ENCODE measurements at places on chromosomes 4 and X.

GRCh38 chr4:61911313-61911756 is 711.2 kb downstream of the ADGRL3 start:
- no peak for DNase-seq

GRCh38 chr4:151661873-151662272 is 98.9 kb downstream of the GATB start:
- DNase-seq = no peak

DNA sequence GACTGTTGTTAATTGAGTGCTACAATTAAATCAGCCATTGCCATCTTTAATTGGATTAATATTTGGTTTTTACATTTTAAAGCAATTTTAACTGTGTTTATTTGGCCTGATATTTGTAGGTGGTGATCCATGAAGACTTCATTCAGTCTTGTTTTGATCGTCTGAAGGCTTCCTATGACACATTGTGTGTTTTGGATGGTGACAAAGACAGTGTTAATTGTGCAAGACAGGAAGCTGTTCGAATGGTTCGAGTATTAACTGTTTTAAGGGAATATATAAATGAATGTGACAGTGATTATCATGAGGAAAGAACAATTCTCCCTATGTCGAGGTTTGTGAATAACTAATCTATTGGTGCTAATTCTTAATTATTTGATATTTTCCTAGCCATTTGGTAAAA is 82.6 kb downstream of the USP9X start:
- DNase-seq = no peak

DNA sequence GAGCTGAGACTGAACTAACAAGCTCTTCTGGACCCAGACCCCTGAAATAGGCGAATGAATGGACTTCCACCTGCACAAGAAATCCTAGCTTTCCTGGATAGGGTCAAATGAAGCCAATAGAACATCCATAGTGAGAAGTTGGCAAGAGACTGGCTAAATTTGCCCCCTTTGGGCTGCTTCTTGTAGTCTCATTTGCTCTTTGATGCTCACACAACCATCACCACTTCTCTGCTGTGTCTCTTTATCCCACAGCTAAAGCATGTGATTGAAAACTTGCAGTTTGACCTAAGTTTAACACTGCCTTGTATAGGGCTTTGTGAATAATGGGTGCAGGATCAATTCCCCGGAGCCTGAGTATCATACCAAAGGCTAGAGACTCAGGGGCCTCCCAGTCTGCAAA is 38.2 kb downstream of the NLGN3 start:
- DNase-seq = no peak

- no peak for DNase-seq
Observed at GRCh38 chr4:170079981-170080380, 9.8 kb downstream of the AADAT start.

GRCh38 chrX:15511563-15511962 is 11.0 kb downstream of the BMX start:
- DNase-seq = peak; percentile 14

DNA sequence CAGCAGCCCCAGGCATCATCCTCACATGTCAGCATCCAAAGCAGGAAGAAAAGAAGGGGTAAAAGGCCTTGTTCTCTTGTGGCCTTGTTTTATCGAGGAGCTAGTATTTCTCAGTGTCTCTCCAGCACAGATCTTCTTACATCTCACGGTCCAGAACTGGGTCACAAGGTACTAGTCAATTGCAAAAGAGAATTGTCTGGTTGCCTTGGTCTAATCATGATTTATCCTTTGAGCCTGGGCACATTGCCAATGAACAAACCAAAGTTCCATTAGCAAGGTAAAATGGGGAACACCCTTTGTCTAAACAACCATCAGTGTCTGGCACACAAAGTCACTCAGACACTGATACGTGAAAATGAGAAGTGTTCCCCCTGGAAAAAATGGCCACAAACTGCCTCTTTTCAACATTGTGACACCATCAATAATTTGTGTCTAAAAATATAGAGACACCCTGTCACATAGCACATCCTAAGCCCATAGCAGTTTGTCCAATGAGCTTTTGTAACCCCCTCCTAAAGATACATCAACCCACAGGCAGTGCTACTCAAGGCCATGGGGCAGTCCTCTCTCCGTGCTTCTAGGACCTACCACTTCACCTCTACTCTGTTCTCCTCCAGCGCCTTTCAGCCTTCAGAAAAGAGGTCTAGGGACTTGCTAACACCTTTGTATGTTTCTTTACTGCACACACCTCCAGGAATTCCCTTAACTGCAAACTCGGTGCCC is 534.4 kb downstream of the MID1IP1 start:
- DNase-seq = peak; percentile 18

GRCh38 chrX:110050901-110051300 is 48.0 kb downstream of the TMEM164 start:
- no peak for DNase-seq

- no peak for DNase-seq
Observed at GRCh38 chr4:118114720-118115119, 80.4 kb downstream of the NDST3 start.

DNA sequence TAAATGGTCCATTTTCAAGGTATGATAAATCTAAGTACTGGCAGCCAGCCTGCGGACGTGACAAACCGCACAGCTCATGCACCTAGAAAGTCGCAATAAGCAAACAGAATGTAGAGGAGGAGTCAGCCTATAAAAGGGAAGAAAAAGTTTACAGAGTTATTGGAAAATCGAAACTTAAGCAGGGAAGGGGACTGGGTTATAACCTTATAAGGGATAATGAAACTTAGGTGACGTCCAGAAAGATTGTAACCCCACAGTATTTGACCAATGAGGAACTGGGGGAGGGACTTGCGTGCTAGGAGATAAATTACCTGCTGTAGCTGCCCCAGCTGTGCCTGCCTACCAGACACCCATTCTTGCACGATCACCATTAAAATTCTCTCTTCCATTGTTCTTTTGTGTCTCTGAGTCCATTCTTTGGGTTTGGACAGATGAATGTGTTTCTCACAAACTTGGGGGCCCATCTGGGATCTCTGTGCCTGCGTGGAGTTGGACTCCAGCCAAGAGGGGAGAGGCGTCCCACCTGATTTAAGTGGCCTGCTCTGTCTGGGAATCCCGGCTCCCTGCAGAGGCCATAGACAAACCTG is 61.0 kb downstream of the ZCCHC12 start:
- no peak for DNase-seq

- DNase-seq = no peak
Observed at GRCh38 chr4:159269956-159270355, 167.1 kb downstream of the RAPGEF2 start.

- no peak for DNase-seq
Observed at GRCh38 chrX:15292861-15293260, 22.6 kb downstream of the ASB11 start.

- no peak for DNase-seq
Observed at GRCh38 chr4:54840992-54841768, 183.4 kb downstream of the KIT start.

GRCh38 chr4:5572114-5572513 is 136.2 kb downstream of the EVC2 start:
- DNase-seq = peak; percentile 10

DNA sequence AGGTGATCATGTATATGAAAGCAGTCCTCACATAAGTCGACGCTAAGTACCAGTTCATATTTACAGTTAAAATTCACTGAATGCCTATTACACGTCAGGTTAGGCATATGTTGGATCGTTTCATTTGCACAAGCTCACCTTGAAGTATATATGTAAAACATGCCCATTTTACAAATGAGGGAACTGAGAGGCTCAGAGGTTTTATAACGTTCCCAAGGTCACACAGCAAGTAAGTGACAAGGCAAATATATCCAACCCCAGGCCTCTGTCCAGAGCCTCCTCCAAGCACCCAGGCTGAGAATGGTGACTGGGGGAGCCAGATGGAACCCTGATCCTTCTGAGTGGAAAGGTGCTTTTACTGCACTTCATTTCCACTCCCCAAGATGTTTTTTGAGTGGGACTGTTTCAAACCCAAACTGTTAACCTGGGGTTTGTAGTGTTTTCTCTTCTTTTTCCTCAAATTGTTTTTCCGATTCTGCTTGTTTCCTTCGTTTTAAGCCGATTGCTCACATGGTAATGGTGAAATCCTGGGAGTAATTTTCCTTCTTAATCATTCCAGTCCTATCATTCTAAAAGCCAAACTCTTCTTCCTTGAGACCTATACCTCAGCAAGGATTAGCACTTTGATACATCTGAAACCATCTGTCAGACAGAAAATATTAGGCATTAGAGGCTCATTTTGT is 791 bp downstream of the SMIM20 start:
- peak; percentile 52 for DNase-seq

DNA sequence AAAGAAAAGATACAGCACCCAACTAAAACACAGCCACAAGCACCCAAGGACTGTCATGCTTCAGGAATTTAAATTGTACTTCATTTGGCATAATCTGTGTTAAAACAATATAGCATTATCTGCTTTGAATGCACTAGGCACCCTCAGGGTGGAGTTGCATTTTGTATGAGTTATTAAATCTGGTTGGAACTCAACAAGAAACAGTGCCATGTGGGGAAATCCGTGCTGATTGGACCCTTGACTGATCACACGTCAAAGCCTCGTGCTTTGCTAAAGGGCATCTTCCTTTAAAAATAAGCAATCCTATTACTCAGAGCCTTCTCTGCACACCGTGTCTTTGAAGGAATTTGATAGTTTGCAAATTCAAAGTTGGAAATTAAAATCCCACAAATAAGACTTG is 35.4 kb downstream of the IGFBP7 start:
- no peak for DNase-seq

DNA sequence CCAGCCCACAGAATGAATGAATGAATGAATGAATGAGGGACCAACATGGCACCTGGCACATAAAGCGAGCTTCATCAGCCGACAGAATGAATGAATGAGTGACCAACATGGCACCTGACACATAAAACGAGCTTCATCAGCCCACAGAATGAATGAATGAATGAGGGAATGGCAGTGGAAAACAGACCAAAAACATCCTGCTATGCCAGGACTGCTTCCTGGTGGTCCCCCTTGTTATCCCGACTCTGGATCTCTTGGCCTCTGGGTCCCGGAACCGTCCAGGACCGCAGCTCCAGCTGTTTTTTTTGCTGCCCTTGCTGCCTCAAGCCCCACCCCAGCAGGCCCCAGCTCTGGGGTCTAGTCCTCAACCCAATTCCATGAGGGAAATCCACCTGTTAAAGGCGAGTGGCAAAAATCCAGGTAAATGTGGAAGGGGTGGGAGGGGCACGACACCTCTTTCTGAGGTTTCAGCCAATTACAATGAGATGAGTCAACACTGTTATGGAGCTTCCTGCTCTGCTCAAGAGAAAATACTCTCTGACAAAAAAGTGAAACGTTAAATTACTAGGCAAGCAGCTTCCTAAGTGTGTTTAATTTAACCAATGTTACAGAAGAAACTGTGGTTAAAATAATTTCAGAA is 72.0 kb upstream of the MTNR1A start:
- no peak for DNase-seq

GRCh38 chr4:184816962-184817361 is 8.8 kb downstream of the ACSL1 start:
- no peak for DNase-seq

- no peak for DNase-seq
Observed at GRCh38 chrX:23612846-23613245, 54.4 kb upstream of the PRDX4 start.

DNA sequence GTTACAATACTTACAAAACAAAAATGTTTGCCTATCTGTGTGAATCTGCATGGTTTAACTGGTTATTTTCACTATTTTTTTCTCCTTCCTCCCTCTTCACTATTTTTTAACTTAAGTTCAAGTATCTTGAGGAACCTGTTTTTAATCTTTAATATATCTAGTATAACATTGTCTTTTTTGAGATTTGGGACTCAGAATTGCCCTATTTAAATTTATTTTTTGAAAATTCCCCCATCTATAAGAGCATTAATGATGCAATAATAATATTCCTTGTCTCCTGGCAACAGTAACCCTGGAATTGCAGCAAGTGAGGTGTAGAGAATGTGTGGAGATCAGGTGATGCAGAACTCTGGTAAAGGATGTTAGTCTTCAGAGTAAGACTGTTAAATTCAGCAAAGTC is at the start of gene TENT5D:
TSS of gene TENT5D (plus strand) at position 301 of the 400 bp plus-strand sequence. CDS start 22,093 bp downstream, outside the sequence.
- no peak for DNase-seq

GRCh38 chrX:107678957-107679740 is 50.8 kb downstream of the PRPS1 start:
- DNase-seq = peak; percentile 45

DNA sequence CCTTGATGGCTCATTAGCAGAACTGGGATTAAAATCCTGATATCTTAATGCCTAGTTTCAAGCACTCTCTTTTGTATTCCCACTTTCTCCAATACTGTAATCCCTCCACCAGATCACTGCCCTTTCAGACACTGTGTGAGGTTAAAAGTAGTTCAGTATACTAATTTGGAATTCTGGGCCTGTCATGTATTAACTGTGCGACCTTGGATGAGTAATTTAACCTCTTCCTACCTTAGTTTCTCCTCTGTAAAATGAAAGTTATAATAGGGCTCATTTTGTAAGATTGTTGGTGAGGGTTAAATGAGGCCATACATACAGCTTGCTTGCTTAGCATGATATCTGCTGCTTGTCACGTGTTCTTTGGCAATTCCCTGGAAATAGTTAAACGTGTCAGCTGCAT is 207.3 kb upstream of the HS3ST1 start:
- DNase-seq = no peak

DNA sequence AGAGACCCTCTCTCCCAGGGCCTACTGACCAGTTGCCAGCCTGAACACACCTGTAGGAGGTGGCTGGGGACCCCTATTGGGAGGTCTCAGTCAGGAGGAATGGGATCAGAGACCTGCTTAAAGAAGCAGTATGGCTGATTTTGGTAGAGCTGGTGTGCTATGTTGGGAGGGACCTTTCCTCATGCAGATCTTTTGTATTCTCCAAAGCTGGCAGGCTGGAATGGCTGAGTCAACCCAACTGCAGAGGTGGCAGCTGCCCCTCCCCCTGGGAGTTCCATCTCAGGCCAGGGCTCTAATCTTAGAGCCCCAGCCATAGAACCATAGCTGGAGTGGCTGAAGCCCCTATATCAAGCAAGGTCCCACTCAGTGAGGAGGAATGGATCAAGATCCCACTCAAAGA is 279.3 kb upstream of the BMP3 start:
- no peak for DNase-seq

GRCh38 chr4:137421796-137422195 is 110.5 kb downstream of the PCDH18 start:
- no peak for DNase-seq

DNA sequence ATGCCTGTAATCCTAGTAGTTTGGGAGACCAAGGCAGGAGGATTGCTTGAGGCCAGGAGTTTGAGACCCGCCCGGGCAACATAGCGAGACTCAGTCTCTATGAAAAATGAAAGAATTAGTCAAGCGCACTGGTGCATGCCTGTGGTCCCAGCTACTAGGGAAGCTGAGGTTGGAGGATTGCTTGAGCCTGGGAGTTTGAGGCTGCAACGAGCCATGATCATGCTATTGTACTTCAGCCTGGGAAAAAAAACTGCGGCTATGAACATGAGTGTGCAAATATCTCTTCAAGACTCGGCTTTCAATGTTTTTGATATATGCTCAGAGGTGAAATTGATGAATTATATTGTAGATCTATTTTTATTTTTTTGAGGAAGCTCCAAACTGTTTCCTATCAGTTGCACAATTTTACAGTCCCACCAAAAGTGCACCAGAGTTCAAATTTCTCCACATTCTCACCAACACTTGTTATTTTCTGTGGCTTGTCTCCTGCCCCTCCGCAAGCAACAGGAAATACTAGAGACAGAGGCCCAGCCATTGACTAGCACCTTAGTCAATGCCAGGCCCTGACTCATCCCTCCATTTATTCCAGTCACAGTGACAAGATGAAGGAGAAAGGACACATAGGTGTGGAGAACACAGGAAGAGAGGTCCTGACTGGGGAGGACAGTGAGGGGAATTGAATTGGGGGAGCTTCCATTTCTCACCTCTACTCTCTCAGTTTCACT is 33.1 kb upstream of the ZNF41 start:
- DNase-seq = no peak

GRCh38 chrX:39771089-39771488 is 326.7 kb downstream of the BCOR start:
- DNase-seq = no peak
